Right lung (tissue), 10 donors: ENCODE measurements at places on chromosomes 2 and 18. TPM values are rescaled to one million over a fixed set of nuclear protein-coding genes. Genes with fewer than 3 reads are reported as not detected.

DNA sequence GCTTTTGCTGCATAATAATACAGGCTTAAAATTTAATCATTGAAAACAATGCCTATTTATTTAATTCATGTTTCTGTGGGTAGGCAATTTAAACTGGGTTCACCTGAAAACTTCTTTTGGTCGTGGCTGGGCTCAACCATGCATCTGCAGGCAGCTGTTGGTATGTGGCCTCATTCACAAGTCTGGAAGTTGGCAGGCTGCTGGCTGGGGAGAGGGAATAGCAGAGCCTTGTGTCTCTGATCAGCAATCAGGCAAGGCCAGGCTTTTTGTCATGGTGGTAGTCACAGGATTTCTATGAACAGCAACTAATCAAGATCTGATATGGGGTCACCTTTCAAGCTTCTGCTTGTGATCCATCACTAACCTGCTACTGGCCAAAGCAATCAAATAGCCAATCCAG lies 130.1 kb upstream of the KCNJ3 start:
- DNase-seq = no peak

- no peak for DNase-seq
Measured at GRCh38 chr2:168993538-168993937, 37.6 kb downstream of the ABCB11 start.

- DNase-seq = no peak
Measured at GRCh38 chr18:53457068-53457467, 767.4 kb downstream of the MBD2 start.

DNA sequence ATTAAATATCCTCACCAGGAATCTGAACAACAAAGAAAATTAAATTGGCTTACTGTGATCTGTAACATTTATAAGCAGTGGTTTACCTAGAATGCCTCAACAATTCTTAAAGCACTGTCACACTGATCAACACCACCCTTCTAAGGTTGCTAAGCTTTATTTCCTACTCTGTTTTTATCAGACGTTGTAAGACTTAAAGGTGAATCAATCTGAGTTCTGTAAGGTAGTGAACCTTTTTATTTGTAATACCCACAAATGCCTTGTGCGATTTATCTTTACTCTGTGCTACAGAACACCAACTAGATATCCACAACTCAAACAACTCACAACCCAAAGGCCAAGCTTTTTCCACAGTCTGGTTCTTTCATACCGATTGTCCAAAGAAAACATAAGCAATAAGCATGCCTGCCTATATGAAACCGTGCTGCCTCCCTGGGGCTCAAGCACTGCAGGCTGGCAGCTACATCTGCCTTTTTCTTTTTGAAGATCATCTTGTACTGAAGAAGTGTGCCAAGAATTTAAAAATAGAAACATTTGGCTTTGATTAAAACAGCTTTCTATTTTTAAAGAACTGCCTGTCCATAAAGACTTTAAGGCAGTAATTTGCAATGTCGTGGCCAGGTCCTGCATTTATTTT lies 490.7 kb downstream of the NUP35 start:
- no peak for DNase-seq

DNA sequence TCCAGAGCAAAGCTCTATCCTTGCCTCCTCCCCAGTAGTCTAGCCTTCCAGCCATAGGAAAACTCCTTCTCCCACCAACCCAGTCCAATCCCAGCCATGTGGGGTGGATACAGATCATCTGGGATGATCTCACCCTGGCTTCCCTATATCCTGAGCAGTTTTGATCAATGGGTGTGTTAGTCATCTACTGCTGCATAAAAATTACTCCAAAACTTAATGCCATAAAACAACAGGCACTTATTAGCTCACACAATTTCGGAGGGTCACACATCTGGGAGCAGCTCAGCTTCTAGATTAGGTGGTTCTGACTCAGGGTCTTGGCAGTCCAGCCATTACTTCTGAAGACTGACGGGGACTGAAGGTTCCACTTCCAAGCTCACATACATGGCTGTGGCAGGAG lies 190.4 kb downstream of the SPP2 start:
- DNase-seq = no peak

GRCh38 chr18:9109523-9109922 lies 7.0 kb downstream of the NDUFV2 start:
- DNase-seq = no peak

The ACVR1C gene
- 0.30 TPM for polyA plus RNA-seq

The GPR55 gene
- polyA plus RNA-seq = 0.20 TPM

The CACNB4 gene
- 9.3 TPM for polyA plus RNA-seq
